CD4-positive, alpha-beta T cell (primary cell): ENCODE measurements at places on chromosomes 13 and 19.

DNA sequence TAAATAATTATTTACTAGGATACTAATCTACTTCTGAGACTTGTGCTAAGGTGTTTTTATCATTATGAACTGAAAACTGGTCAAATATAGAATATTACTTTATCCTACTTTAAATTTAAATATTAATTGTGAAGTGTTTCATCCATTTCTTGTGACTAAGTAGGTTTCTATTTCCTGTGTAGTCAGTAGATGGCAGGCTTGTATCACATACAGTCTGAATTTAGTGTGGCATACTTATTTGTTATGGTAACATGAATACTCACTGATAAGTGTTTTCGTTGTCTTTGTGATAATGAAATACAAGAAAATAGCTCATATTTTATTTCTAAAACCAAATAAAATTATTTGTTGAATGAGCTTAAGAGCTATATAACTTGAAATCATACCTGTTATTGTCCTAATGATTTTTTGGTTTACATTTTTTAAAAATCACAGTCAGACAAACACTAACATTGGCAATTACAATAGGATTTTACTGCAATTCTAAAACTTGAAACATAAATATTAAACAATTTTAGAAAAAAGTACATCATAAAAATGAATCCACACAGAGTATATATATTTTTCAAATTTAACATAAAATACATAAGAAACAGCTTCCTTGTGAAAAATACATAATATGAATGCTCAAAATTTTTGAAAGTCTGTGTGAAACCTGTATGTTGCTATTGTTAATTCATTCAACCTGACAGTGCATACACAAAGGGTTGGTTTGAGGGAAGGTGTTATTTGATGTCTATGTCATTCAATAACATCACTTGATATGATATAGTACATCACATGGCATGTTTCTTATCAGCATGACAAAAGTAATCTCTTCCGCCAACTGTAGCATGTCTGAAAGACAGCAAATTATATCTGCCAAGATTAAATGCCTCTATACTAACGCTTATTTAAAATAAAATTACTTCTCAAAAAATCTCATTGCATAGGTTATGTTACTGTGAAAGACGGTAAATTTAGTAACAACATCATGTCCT, 904.8 kb upstream of the PCDH20 start:
- H3K27me3 ChIP-seq = no peaks in the 10 kb centered on the region
- DNase-seq = no peak
- no peak overlapping the region for H3K27ac ChIP-seq
- no peaks in the 10 kb centered on the region for H3K36me3 ChIP-seq

GRCh38 chr19:50837300-50837699, 3.9 kb upstream of the KLK15 start:
- H3K4me3 ChIP-seq = no peak overlapping the region
- H3K27ac ChIP-seq = no peak overlapping the region
- H3K27me3 ChIP-seq = peaks cover 20% of the 10 kb centered on the region
- peaks cover 16% of the 10 kb centered on the region for H3K4me1 ChIP-seq
- H3K36me3 ChIP-seq = no peaks in the 10 kb centered on the region

- H3K36me3 ChIP-seq = peaks cover 50% of the 10 kb centered on the region
- DNase-seq = no peak
- H3K27me3 ChIP-seq = no peaks in the 10 kb centered on the region
- no peak overlapping the region for H3K27ac ChIP-seq
These were observed 11.1 kb upstream of the MARCHF2 start for GRCh38 chr19:8401981-8402411.

DNA sequence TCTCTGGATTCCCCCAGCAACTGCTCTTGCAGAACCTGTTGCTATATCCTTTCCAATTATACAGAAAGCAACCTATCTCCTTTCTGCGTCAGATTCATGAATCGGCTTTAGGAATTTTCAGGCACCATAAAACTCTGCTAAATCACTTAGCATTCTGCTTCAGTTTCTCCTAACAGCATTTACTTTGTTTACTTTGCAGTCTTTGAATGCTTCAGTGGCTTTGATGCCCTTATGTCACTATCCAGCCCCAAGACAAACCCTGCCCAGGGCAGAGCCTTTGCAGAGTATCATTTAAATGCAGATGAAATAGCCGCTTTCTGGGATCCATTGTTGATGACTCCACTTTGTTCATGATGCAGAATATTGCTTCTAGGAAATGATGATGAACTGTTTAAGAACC, 43.1 kb downstream of the SLITRK1 start:
- H3K27ac ChIP-seq = no peak overlapping the region
- H3K4me1 ChIP-seq = no peaks in the 10 kb centered on the region
- H3K27me3 ChIP-seq = no peaks in the 10 kb centered on the region

DNA sequence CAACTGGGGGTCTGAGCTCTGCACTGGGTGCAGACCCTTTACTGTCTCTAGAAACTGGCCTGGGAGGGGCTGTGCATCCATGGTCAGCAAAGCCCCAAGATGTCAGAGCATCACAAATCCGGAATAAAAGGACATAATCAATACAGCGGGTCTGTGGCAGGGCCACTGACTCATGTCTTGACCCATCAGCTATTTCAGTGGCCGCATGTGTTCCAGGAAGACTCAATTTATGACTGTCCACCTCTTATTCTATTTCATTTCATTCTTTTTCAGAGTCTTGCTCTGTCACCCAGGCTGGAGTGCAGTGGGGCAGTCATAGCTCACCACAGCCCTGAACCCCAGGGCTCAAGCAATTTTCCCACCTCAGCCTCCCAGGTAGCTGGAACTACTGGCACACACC, 53.2 kb downstream of the PEX11G start:
- H3K27ac ChIP-seq = no peak overlapping the region
- H3K27me3 ChIP-seq = no peaks in the 10 kb centered on the region
- H3K4me1 ChIP-seq = no peaks in the 10 kb centered on the region
- DNase-seq = no peak
- no peak overlapping the region for H3K4me3 ChIP-seq
- H3K36me3 ChIP-seq = peaks cover 76% of the 10 kb centered on the region

DNA sequence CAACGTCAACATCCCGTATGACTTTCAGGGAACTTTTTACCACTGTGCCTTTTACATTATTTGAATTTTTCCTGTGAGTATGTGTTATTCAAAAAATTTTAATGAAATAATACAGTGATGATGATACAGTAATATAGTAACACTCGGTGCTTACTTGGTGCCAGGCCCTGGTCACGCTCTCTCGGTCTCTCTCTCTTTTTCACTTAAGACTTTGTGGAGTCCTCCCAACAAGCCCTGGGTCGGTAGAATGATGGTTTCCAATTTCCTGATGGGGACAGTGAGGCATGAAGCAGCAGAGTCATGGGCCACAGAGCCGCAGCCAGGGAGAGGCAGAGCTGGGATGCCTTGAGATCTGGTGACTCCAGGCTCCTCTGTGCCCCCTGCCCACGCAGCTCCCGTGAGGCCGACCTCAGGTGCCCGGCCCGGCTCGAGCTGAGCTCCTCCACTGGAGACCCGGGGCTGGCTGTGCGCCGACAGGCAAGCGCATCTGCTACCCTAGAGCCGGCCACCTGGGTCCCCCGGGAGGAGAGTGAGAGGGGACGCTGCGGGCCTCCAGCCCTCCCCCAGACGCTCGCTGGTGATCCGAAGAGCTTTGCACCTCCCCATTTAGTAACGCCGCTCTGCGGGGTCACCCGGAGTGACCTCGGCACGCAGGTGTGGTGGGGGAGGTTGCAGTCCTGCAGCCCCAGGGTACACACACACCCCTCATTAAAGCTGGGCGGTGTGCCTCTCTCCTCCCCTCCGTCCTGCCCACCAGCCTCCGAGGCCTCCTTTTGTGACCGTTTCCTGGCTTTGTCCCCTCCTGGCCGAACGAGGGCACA, 4.4 kb upstream of the SBK3 start:
- no peak overlapping the region for H3K27ac ChIP-seq
- DNase-seq = no peak
- no peaks in the 10 kb centered on the region for H3K36me3 ChIP-seq
- no peaks in the 10 kb centered on the region for H3K4me1 ChIP-seq

DNA sequence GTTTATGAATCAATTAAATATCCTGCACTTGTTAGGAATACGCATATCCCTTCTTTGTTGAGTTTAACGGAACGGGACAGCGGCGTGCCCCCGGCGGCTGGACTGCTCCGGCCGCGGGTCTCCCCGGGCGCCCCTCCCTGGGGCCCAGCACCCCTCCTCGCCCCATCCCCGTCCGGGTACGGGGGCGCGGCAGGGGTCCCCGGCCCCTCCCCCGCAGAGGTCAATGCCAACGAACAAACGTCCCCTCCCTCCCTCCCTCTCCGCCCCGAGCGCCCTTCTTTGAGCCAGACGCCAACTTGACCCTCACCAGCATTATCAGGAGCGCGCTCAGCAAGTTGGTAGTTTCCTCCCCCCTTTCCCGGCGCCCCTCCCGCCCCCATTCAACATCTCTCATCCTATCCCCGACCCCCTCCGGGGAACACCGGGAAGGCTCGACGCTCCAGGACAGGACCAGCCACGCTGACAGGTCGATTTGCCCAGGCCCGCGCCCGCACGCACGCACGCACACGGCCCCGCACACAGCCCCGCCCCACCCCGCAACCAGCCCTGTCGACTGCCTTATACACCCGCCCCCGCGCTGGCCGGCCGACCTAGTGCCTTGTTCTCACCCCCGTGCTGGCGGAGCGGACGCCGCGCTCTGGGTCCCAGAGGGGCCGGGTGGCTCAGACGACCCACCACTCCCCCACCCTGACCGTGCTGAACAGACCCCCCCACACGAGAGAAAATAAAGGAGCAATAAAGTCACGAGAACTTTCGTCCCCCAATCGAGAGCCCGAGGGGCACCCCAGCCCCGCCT, 5.0 kb downstream of the LYL1 start:
- peaks cover 88% of the 10 kb centered on the region for H3K4me1 ChIP-seq
- H3K36me3 ChIP-seq = peaks cover 7% of the 10 kb centered on the region
- peak overlapping the region; percentile 14 for H3K4me3 ChIP-seq
- no peak overlapping the region for H3K27ac ChIP-seq

GRCh38 chr19:5107432-5108122, 138.7 kb downstream of the KDM4B start:
- H3K4me3 ChIP-seq = no peak overlapping the region
- no peak overlapping the region for H3K27ac ChIP-seq
- DNase-seq = no peak
- H3K27me3 ChIP-seq = no peaks in the 10 kb centered on the region
- no peaks in the 10 kb centered on the region for H3K4me1 ChIP-seq
- peaks cover 19% of the 10 kb centered on the region for H3K36me3 ChIP-seq

DNA sequence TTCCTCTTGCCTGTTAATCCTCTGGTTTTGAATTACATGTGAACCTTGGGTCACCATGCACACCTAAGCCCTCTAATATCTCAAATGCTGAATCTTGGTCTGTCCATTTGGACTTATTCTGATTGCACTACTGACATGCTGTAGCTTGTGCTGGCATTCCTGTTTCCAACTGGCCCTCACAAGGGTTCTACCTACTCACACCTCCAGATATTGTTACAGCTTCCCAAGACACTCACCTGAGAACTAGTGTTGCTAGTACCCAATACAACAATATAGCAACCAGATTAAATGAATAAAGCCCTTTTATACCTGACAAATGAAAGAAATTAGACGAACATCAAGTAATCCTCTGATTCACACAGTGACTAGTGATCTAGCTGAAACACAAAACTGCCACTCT, 16.6 kb downstream of the TEX30 start:
- DNase-seq = no peak
- H3K27me3 ChIP-seq = no peaks in the 10 kb centered on the region
- no peaks in the 10 kb centered on the region for H3K36me3 ChIP-seq
- H3K27ac ChIP-seq = no peak overlapping the region

DNA sequence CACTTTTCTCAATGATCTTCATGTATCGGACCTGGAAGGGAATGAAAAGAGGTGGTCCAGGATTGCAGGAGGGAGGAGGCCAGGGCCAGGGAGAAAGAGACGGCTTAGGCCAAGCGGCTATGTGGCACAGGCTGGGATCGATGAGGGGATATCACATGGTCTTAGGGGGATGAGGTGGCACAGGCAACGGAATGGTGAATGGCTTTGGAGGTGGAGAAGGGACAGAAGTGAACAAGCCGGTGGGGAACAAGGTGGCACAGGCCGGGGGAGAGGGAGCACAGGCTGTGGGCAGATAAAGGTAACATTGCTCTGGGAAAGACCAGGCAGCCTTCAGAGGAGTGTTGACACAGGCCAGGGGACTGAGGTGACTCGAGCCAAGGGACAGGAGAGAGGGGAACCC, 5.7 kb upstream of the CDKN2D start:
- H3K36me3 ChIP-seq = no peaks in the 10 kb centered on the region
- H3K4me1 ChIP-seq = peaks cover 11% of the 10 kb centered on the region
- H3K4me3 ChIP-seq = no peak overlapping the region
- DNase-seq = no peak

- H3K4me3 ChIP-seq = no peak overlapping the region
- no peaks in the 10 kb centered on the region for H3K36me3 ChIP-seq
- no peak for DNase-seq
- peaks cover 3% of the 10 kb centered on the region for H3K27me3 ChIP-seq
- peaks cover 2% of the 10 kb centered on the region for H3K4me1 ChIP-seq
These were observed 6.1 kb downstream of the INSR start for GRCh38 chr19:7288131-7288530.

DNA sequence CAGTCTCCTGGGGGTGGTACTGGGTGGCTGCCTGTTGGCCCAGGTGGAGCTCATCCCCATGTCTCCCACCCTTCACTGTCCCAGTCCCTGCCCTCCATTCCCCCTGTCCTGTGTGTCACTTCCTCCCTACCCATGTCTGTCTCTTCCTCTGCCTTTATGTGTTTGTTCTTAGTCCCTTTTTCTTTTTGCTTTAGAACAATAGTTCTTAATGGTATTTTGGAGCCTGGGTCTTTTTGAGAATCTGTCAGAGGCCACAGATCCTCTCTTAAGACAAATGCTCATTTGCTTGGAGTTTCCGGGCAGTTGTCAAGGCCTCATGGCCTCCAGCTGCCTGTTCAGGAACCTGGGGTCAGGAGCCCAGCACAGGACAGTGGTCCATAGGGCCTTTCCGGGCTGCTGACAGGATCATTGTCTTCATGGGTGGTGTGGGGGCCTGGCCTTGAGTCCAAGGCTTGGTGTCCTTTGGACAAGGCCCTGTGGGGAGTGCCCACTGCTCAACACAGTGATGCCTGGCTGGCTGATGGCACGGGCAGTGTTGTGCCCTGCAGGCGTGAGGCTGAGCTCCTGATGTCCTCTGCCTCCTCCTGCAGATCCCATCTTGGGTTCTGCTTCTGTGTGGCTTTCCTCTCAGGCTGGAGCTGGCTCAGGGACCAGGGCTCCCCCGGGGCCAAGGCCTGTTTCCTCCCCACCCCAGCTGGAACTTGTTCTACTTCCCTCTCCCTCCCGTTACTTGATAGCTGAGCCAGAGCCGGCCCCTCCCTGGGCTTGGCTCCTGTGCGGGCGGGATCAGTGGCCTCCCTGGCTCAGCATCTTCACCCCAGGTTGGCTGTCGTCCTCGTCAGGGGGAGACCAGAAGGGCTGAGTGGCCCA, 3.5 kb downstream of the EGLN2 start:
- no peaks in the 10 kb centered on the region for H3K27me3 ChIP-seq
- peak overlapping the region; percentile 80 for H3K27ac ChIP-seq
- peak; percentile 31 for DNase-seq
- H3K36me3 ChIP-seq = peaks cover 39% of the 10 kb centered on the region
- H3K4me1 ChIP-seq = peaks cover 87% of the 10 kb centered on the region
